ENCODE measurements at places on chromosomes 2 and 18. TPM values are rescaled to one million over a fixed set of nuclear protein-coding genes. Genes with fewer than 3 reads are reported as not detected.

The RAMP1 gene
- 36.5 TPM for total RNA-seq

The FOXI3 gene
- total RNA-seq: not detected

The DHRS9 gene
- total RNA-seq: 0.33 TPM

The ALKAL2 gene
- total RNA-seq: not detected

The CYRIA gene
- not detected for total RNA-seq
